HAP-1 (cell line): ENCODE measurements at places on chromosomes 7 and 10.

DNA sequence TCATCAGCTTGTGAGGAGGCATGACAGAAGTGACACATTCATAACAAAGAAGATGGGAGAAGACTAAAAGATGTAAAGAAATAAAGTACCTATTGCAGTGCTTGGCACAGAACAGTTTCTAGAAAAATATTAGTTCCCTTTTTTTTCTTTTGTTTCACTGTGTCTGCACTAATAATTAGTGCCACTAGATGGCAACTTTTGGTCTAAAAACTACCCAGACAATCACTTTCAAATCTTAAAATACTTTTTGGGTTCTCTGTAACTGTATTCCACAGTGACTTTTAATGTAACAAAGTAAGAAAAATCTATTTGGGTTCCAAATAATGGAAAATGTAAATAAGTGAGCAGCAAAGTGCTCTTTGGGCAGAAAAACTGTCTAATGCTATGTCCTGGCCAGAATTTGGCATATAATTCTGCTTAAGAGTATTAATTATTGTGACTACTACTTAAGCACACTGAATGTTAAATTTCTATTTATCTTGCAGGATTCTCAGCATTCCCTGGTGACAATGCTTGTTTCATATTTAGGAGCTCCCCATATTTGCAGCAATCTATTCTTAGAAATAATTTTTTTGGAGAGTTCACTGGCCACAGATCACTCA, 134.8 kb upstream of the KIF5B start:
- DNase-seq: peak; percentile 11

DNA sequence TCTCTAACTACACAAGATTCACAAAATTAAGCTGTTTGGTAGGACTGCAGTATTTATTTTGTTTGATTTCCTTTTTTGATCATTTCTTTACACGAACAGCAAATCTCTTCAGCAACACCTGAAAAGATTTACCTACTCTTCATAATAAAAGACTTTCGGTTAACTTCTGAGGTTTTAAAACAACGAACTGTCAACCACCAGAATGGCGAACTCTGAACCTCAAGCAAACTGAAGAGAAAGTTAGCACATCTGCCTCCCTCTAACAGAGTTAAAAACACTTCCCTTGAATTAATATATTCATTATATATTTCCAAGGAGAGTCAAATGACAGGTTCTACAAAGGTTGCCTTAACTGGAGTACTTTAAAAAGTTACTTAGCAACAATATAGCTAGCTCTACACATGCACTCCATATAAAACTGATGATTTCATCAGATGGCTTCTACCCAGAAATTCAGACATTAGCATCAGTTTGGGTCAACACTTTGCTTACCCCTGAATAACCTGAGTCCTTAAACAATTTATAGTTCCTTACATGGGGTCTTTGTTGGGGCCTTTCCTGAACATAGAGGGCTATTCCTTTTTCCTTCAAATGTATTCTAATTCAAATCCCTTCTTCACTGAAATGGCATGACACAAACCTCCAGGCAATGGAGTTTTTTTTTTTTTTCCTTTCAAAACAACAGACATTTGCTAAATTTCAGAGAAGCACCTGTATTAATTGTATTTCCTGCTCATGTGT, 118.3 kb downstream of the SEM1 start:
- DNase-seq: no peak

DNA sequence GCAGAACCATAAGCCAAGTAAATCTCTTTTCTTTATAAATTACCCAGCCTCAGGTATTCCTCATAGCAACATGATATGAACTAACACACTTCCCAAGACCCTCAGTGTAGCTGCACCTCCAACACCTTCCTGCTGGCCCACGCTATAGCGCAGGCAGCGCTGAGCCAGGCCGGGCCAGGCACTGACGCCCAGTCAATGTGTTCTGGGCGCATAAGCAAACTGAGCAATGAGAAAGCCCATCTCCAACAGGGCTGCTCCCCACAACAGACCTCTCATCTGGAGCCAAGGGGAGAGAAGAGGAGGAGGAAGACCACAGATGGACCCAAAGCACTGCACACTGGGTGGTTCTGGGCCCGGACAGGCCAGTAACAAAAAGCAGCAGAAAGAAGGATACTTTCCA, 40.8 kb downstream of the FAM53B start:
- no peak for DNase-seq

DNA sequence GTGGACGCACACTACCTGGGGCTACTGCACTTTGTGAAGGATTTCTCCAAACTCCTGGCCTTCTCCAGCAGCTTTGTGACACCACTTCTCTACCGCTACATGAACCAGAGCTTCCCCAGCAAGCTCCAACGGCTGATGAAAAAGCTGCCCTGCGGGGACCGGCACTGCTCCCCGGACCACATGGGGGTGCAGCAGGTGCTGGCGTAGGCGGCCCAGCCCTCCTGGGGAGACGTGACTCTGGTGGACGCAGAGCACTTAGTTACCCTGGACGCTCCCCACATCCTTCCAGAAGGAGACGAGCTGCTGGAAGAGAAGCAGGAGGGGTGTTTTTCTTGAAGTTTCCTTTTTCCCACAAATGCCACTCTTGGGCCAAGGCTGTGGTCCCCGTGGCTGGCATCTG, 14.0 kb downstream of the GPR146 start:
- no peak for DNase-seq

DNA sequence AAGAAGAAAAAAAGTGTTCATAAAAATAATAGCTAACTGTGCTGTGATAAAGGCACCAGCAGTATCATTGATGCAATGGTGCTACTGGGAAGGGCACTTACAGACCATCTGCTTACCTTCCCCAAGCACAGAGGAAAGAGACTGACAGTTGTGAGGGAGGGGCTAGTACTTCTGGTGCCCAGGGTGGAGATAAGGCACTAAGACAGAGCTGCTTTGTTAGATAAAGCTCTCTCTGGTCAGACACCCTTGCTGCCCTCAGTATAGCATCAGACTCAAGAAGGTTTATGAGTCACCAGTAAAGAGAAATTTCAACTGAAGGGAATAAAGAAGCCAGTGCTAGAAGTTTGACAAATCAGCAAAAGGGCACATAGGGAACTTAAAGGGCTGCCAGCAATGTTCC, 325.6 kb downstream of the HPSE2 start:
- DNase-seq: no peak
